ENCODE measurements at places on chromosomes 5 and 9. TPM values are rescaled to one million over a fixed set of nuclear protein-coding genes. Genes with fewer than 3 reads are reported as not detected.

- no peak for DNase-seq
Measured at GRCh38 chr9:123112015-123112975, 78.8 kb downstream of the GPR21 start.

DNA sequence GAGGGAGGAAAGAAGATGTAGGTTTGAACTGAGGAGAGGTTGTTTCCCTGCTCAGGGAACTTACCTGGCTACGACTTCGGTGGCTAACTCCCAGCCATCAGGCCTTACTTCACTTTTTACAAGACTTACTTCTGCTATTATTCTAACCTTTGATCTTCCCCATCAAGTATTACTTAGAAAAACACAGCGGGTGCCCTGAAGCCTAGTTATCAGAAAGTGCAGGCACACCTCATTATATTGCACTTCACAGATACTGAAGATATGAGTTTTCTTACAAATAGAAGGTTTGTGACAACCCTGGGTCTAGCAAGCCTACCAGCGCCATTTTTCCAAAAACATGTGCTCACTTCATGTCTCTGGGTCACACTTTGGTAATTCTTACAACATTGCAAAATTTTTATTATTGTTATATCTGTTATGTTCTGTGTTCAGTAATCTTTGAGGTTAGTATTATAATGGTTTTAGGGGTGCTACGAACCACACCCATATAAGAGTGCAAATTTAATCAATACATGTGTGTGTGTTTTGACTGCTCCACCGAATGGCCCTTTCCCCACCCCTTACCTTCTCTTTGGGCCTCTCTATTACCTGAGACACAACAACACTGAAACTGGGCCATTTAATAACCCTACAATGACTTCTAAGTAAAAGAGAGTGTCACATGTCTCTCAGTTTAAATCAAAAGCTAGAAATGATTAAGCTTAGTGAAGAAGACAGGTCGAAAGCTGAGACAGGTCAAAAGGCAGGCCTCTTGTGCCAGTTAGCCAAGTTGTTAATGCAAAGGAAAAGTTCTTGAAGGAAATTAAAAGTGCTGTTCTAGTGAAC, 2102.7 kb upstream of the WWC1 start:
- no peak for DNase-seq

Gene FOXI1
- not detected for total RNA-seq

Gene CBY3
- not detected for total RNA-seq

- DNase-seq = peak; percentile 87
Measured at GRCh38 chr9:126513159-126514036, 100.3 kb upstream of the LMX1B start.

GRCh38 chr9:131203431-131204218, 72.7 kb downstream of the FAM78A start:
- no peak for DNase-seq

DNA sequence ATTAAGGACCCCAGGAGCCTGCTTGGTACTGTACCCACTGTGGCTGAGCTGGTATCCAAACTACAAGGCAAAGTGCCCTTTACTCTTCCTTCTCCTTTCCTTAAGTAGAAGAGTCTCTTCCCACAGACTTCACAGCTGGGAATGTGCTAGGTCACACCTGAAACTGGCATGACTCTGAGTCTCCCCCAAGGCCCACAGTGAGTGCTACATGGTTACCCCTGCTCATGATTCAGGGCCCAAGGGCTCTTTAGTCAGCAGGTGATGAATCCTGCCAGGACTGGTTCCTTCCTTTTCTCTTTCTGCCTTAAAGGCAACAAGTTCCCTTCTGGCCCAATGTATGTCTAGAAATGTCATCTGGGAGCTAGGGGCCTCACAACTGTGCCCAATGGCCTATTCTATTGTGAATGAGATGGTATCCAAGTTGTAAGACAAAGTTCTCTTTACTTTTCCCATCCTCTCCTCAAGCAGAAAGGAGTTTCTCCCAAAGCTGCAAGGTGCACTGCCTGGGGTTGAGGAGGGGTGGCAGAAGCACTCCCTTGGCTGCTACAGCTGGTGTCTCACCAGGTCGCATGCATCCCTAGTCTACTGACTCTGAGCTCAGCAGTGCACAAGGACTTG, 134.4 kb downstream of the TMEM38B start:
- DNase-seq = no peak

Gene LAMC3
- total RNA-seq = not detected

- DNase-seq = peak; percentile 66
Measured at GRCh38 chr9:34253460-34253837, 74.6 kb downstream of the UBAP1 start.
